Mammary epithelial cell (primary cell): ENCODE measurements at places on chromosomes 2 and 18.
A peak's percentile ranks its signal among the peaks of the same experiment; 100 is the strongest.

GRCh38 chr2:237478095-237478494 lies 9.0 kb upstream of the MLPH start:
- no peak for DNase-seq

GRCh38 chr2:46804794-46805193 lies 110.8 kb downstream of the MCFD2 start:
- DNase-seq: no peak

DNA sequence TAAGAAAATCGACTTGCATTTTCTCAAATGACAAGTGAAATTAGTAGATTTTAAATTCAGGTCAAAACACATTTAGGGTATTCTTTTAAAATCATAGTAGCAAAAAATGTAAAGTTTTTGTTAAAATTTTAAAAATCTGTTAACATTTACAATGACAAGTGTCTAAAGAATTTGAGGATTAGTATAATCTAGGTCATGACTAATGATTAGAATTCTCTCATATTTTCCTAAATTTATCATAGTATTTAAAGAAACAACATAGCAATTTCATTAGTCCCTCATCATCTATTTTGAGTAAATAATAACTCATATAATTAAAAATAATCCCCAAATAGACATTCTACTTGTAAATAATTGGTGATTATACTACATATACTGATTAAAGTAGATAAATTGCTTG lies 23.6 kb downstream of the THUMPD2 start:
- no peak for DNase-seq

DNA sequence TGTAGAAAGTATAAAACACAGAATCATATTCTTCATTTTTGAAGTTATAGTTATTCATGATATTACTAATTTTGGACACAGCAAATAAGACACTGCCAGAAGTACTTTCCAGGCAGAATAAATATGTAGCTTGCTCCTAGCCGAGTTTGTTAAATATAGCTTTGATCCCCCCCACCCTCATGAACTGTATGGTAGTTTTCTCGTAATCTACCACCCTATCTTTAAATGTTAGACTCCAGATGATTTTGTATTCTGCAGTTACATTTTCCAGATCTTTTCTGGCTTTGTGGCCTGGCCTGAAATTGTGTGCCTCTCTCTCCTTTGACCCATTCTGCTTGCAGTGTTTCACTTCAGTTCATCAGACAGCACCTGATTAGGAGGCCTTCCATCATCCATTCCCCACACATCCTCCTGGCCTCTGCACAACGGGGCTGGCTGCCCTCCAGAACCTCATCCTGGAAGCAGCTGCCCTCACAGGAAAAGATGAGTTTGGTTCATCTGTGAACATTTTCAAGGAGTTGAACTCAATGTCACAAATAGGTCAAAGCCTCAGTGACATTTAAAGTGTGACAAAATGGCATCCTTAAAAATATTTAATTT lies 4.7 kb upstream of the KCNJ3 start:
- no peak for DNase-seq

GRCh38 chr2:128421286-128421685 lies 102.6 kb upstream of the HS6ST1 start:
- no peak for DNase-seq

DNA sequence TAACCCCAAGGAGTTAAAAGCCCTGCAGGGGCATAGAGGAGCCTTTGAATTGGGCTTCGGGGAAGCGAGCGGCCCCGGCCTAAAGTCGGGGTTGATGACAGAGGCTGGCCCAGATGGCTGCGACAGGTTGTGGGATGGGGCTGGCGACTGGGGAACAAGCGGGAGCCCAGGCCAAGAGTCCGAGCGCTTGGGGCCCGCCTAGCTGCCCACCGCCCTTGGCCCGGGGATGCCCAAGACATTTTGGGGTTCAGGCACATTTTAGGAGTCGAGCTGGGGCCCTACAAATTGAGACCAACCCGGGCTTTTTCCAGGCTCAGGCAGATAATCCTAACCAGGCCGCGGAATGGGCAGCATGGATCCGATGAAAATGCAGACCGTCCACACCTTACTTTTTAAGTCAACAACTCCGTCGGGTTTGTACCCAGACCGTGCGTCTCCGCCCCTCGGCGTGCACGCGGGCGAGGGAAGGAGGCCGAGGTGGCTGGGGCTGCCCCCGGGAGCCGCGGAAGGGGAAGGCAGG lies 507 bp downstream of the RTKN start:
- no peak for DNase-seq

DNA sequence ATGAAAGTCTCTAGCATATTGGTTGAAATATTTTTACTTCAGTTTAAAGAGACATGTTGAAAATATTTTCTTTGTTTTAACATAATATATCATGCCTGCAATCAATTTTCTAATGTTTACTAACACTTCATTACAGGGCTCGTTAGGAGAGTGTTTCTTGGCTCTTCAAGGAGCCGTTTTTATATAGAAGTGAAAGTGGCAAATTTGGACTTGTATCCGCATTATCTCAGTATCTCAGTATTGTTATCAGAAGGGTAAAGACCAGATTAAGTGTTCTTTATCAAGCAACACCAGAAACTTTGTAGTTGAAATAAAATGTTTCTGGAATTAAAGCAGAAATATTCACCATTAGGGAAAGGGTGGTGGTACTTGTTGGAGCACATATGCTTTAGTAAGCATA lies 97.8 kb downstream of the BABAM2 start:
- no peak for DNase-seq

DNA sequence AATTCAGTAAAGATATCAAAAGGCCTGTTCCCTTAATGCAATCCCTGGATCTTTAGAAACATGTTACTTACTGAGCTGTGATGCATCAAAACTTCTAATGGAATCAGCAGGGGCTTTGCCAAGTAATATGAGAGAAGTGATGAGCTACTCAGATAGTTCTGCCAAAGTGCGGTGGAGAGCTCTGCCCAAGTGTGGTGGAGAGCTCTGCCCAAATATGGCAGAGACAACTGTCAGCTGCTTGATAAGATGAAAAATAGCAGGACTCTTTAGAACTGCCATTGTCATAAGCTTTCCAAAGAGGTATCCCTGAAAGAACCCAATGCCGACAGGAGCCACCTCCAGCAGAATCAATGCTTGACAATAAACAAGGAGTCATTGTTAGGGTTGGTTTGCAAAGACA lies 167.9 kb upstream of the SLC39A10 start:
- no peak for DNase-seq

DNA sequence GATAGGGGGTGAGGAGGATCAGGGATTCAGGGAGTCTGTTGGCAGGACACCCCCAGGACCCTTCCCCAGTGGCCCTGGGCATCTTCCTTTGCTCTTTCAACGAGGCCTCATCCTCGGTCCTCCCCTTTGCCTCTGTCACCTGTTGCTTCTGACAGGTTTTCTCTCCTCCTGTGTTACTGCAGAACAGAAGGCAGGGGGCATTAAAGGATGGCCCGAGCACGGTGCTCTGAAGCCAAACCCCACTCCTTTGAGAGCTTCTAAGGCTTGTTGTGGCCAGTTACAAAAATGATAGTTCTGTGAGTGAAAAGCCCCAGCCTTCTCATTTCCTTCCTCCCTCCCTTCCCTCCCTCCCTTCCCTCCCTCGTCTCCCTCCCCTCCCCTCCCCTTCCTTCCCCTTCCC lies 82.5 kb downstream of the THNSL2 start:
- no peak for DNase-seq

DNA sequence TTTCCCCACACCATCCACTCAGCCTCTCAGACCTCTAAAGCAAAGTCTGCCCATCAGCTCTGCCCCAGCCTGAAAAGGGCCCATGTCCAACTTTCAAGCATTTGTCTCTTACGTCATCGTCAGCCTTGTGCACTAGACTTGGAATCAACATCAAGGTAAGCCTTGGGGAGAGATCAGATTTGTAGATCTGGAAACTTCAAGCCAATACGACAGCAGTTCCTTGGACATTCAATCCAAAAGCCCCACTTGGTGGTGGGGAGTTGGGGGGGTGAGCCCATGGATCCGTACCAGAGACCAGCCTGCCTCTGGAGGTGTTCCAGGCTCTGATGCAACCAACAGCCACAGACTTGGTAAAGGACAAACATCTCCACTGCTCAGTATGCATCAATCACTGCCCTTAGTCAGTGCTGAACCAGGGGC lies 206.8 kb upstream of the MEIS1 start:
- DNase-seq: no peak

DNA sequence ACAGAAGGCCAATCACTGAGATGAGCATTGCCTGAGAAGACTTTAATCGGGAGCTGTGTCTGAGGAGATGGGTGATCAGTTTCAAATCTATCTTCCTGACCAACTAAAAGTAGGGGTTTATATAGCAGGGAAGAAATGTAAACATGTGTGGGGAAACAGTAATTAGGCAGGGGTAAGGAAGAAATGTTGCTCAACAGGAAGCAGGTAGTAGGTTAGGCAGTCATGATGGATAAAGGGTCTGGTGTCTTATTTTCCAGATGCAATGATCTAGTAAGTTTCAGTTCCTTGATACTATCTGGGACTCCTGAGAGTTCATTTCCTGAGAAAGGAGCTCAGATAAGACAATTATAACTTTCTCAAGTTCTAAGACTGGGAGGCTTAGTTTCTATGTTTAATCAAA lies 33.8 kb upstream of the DNAJC10 start:
- DNase-seq: no peak

- DNase-seq: peak; percentile 59
Measured at GRCh38 chr2:147789720-147790119, 55.1 kb upstream of the ACVR2A start.

DNA sequence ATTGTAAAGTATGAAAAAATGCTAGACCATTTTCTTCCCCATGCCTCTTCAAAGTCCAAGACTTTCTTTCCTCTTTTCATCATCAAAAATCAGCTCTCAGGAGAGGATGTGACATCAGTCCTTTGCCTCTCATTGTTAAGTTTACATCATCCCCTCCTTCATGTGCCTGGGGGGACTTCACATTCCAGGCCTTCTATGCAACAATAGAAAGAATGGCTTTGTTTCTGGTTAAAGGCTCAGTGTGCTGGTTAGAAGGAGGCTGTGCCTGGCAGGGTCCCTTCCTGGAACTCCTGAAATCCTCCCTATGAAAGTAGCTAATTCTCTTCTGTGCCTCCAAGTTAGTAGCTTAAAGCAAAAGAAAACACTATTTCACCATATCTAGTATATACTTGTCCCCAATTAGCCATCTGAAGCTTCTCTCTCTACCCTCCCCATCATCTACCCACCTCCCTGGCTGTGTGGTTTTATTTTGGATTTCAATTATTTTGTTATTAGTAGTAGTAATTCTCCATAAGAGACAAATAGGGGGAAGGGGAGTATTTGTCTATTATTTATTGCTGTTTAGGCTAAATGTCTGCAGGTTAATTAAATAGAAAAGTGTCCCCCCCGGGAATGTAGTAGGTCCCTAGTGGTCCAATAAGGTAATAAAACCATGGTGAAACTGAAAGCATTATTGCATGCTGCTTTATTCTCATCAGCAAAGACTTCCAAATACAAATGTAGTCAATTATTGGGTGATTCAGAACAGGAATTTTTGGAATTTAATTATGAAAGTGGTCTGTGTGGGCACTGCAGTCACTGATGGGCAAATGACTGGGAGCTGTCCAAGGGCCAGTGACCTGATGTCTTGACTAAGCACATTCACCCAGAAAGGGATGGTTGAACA lies 69.0 kb downstream of the CPO start:
- no peak for DNase-seq

GRCh38 chr2:176637486-176638166 lies 368.4 kb downstream of the MTX2 start:
- DNase-seq: peak; percentile 39
